ENCODE measurements at places on chromosomes 1 and 21.

DNA sequence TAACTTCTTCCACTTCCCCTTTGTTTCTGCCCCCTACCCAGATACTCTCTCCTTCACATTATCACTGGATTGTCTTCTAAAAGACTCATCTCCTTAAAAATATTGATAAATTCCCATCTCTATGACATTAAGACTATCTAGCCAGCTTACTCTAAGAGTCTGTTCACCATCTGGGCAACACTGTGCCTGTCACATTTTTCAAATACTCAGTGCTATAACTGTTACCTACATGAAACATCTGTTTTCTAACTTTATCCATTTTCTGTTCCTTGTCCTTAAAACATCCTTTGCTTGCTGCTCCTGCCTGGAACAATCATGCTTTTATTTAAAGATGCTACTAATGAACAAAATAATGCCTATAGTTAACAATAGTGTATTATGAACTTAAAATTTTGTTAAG is 81.4 kb downstream of the NCAM2 start:
- DNase-seq = no peak

- no peak for DNase-seq
Observed at GRCh38 chr1:82446955-82447354, 646.2 kb downstream of the ADGRL2 start.

DNA sequence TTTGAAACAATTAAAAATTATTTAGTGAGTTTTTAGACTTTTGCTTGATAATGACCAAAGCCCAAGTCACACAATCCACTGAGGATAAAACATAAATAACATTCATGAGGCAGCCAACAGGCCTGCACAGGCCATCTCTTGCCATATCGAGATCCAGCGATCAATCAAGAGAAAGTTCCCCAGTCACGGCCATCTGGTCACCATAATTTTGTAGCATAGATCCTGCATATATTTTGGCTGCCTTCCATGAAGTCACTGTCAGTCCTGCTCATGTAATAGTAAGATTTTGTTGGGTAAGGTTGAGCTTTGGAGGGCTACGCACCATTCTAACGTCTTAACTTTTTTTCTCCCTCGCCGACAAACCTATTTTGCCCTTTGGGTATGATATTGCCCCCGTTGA is 17.5 kb downstream of the KPNA6 start:
- no peak for DNase-seq

GRCh38 chr21:38439426-38439825 is 58.9 kb downstream of the ERG start:
- no peak for DNase-seq

GRCh38 chr21:21200103-21200938 is 202.1 kb downstream of the NCAM2 start:
- DNase-seq = no peak

- no peak for DNase-seq
Observed at GRCh38 chr1:93490357-93490756, 42.4 kb downstream of the FNBP1L start.

- DNase-seq = no peak
Observed at GRCh38 chr1:62311473-62311943, 7.7 kb downstream of the KANK4 start.

GRCh38 chr1:50955116-50955515 is 5.0 kb downstream of the FAF1 start:
- no peak for DNase-seq

DNA sequence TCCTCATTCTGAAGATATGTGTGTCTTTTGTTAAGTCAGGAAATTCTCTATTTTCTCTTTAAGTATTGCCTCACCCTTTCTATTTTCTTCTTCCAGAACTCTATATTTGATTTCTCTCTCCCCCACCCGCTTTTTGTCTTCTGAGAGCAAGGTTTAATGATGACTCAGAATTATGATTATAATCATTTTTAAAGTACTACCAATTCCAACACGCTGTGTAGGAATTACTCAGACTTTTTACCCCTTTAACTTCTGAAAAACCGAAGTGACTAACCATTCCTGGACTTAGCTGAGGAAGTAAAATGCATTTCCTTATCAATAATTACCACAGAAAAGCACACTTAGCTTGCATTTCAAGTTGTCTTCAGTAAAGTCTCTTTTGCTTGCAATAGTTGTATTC is 20.8 kb upstream of the SCYL3 start:
- no peak for DNase-seq

DNA sequence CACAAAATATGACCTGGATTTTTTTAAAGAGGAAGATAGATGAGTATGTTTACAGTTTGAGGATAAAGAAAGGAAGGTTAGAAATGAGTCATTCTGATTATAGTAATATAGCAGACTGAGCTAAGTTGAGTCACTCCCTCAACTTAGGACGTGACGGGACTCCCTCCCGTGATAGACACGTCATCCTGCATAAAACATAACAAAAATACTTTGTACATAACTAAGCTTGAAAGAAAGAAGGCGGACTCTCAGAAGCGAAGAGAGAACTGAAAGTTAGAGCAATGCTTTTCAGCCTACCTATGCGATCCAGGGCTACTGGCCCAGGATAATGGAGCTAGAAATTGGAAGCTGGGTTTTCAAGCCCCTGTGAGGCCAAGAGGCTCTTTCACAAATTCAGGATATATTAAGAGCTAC is 53.0 kb upstream of the DESI2 start:
- no peak for DNase-seq

GRCh38 chr1:238329671-238330070 is 438.9 kb upstream of the ZP4 start:
- no peak for DNase-seq

DNA sequence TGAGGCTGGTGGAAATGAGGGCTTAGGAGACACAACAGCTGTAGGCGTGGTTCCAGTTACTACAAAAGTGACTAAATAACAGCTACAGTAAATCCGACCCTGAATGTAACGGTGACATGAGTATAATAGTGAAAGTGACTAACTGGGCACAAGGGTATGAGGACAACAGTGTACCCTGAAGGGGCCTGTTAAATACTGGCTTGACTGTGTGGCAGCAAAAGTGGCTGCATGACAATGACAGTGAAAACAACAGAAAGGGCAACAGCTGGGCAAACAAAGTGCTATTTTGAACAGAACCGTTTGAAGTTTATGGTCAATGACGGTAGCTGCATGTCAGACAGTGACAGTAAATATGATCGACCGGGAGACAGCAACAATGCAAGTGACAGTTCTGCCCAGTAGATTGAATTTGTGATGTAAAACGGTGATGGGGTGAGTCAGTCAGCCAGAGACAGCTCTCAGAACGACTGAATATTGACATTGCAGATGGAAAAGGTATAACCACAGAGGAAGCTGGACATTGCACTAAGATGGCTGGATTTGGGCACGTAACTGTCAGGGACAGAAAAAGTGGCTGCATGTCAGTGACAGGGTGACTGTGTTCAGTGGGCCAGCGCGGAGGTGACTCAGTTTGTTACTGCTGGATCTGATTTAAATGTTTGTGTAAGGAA is 1.2 kb upstream of the ZBTB40 start:
- peak; percentile 11 for DNase-seq

GRCh38 chr1:38153778-38154470 is 107.3 kb upstream of the POU3F1 start:
- peak; percentile 29 for DNase-seq

DNA sequence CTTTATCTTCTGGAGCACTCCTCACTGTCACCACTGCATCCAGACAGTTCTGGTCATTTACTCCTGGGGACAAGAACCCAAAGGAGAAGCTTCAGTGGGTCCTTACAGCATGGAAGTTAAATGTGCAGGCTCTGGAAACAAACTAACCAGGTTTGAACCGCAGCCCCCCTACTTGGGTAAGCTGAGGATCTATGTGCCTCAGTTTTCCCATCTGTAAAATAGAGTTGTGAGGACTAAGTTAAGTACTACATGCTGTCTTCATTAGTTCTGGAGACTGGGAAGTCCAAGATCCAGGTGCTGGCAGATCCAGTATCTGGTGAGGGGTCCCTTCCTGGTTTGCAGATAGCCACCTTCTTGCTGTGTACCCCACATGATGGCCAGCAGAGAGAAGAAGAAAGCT is 8.0 kb upstream of the ATP1A2 start:
- DNase-seq = no peak

DNA sequence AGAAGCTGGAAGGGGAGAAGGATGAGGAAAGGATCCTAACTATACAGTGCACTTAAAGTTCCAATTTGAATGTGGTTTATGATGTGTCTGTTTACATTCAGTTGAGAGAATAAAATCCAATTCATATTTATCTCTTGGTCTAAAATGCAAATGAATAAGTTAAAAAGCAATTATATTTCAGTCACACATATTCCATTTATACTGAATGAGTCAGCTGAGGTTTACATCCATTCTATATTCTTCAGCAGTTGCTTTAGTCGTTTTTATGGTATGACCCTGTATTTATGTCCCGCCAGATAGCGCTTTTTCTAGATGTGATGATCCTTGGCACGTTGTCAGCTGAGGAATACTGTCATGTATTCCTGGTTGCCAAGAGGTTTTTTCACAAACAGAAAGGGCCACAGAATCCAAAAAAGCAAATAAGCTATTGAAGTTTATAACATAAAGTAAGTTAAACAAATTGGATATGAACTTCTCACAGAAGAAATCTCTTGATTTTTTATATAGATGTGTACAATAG is 866.2 kb downstream of the NCAM2 start:
- DNase-seq = no peak

- no peak for DNase-seq
Observed at GRCh38 chr1:52360595-52360968, 5.4 kb downstream of the CC2D1B start.

- no peak for DNase-seq
Observed at GRCh38 chr1:192628396-192629057, 7.4 kb upstream of the RGS13 start.

DNA sequence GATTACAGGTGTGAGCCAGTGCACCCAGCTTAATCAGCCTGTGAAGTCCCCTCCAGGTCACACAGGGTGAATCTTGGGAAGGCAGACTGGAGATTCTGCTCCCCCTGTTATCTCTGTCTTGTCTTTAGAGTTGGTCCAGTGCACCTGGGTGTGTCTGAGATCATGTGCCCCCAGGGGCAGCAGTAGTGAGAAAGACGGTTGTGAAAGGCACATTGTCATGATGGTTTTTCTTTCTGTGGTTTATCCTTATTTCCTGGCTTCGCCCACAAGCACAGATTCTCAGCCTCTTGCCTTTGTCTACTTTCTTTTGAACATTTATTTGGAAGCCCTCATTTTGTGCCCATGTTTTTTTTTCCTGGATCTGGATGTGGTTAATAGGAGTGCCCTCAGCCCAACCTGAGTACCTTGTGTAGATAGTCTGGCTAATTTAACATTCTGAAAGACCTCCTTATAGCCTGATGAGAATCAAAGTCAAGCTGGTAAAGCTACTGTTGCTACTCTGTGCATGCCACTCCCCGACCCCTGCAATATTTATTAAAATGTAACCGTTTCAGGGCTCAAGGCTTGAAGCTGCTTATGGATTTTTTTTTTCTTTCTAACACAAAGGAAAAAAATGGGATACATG is 23.7 kb downstream of the UCK2 start:
- no peak for DNase-seq

DNA sequence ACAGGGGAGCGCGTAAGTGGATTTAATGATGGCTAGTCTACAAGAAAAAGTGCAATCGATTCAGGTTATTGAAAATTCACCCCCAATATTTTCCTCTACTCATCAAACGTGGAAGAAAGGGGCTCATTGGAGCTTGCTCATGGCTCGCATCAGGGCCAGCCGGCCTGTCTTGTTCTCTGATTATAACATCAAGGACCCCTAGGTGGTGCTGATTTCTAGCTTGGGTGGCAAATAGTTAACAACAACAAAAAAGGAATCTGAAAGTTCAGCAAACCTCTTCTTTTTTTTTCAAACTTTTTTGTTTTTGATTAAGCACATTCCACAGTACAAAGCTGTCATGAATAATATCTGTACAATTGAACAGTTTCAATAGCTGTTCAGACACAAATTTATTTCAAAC is 35.8 kb upstream of the SOD1 start:
- DNase-seq = no peak

GRCh38 chr21:45382697-45382997 is 22.3 kb upstream of the COL18A1 start:
- no peak for DNase-seq

DNA sequence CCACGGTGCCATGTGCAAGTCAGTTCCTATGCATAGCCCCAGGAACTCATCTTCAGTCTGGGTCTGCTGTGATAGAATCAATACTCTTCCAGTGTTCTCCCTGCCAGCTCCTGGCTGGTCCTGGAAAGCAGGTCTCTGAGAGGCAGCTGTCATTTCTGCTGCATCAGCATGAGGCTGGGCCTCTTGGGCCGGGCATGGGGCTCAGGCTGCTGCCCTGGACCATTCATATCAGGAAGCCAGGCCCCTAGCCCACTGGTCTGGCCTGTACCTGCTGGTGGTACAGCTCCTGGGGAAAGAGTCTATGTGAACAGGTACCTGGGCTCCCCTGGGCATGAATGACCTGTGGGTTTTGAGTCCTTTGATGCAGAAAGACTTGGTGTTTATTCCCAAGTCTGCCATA is 173.6 kb upstream of the CSF3R start:
- DNase-seq = no peak

GRCh38 chr1:183931646-183932271 is 105.8 kb downstream of the COLGALT2 start:
- no peak for DNase-seq

DNA sequence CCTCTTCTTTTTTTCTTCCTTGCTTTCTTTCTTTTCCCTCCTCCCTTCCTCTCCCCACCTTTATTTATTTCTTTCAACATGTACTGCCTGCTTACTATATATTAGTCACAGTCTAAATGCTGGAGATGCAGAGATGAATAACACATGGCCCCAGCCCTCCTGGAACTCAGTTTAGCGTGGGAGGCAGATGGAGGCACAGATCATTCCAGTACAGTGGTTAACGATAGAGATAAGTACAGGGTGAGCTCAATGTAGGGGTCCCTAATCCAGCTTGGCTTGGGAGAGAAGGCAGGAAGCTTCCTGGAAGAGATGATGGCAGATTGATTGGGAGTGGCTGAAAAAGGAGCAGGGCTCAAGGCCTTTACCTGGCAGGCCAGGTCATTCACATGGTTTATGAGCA is 55.6 kb upstream of the PPP2R5A start:
- DNase-seq = no peak

GRCh38 chr1:1221887-1222574 is 8.1 kb upstream of the TNFRSF4 start:
- no peak for DNase-seq

- DNase-seq = no peak
Observed at GRCh38 chr1:216183007-216183406, 240.2 kb downstream of the USH2A start.

DNA sequence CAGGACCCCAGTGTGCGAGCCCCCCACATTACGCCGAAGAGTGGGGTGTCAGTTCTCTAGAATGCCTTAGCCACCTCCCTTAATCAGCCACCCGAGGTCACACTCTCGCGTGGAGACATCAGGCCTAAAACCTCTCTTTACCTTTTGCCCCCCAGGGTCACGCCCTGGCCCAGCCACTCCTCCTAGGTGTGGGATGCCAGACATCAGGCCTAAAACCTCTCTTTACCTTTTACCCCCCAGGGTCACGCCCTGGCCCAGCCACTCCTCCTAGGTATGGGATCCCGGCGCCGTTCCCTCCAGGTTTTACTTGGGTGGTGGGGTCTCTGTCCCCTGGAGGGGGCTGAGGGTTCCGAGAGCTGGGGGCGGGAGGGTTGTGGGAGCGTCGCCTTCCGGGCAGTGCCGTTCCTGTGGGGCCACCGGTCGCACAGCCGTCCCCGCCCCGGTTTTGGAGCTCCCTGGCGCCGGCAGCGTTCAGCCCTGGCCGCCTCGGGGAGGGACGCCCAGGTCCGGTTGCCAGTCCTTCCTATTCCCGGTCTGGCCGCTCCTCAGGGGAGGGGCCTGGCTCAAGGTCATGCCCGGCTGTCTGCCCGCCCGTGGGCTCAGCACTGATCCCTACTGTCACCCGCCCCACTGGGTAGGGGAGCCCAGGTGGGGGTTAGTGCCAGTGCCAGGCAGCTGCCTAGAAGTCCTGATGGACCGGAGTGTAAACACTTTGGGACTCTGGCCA is 882 bp downstream of the VPS13D start:
- no peak for DNase-seq
